Aorta (tissue), 5 donors: ENCODE measurements at places on chromosomes 6 and 20. TPM values are rescaled to one million over a fixed set of nuclear protein-coding genes. Genes with fewer than 3 reads are reported as not detected.

DNA sequence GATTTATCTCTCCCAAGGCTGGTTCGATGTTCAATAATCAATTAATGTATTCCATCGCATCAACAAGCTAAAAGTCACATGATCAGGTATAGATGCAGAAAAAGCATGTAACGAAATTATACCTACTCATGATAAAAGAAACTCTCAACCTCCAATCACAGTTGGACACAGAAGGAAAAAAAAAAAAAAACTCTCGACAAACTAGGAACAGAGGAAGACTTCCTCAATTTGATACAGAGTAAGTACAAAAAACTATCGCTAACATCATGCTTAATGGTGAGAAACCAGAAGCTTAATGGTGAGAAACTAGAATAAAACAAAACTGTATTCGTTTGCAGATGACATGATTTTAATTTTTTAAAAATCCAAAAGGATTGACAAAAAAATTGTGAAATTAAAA, 62.0 kb upstream of the SMIM29 start:
- no peak for DNase-seq

Gene PDCD2
- 36.5 TPM for total RNA-seq

Gene REM1
- total RNA-seq: 13.6 TPM

GRCh38 chr6:5123296-5124143, 38.4 kb downstream of the PPP1R3G start:
- DNase-seq: no peak

Gene SPATS1
- total RNA-seq: not detected

- no peak for DNase-seq
These were observed 28.0 kb downstream of the ARFGEF2 start for GRCh38 chr20:48949304-48950170.
